ENCODE measurements at places on chromosomes 5 and 9. TPM values are rescaled to one million over a fixed set of nuclear protein-coding genes. Genes with fewer than 3 reads are reported as not detected.

Gene ELAVL2
- total RNA-seq = 1.1 TPM

Gene GAPVD1
- 56.1 TPM for total RNA-seq

Gene IL33
- total RNA-seq = not detected

GRCh38 chr9:79007701-79008483 is 563.9 kb upstream of the TLE4 start:
- DNase-seq = no peak

GRCh38 chr5:94998670-94999069 is 286.2 kb downstream of the MCTP1 start:
- DNase-seq = no peak

Gene TRAF1
- total RNA-seq = 7.1 TPM

Gene MCTP1
- 0.50 TPM for total RNA-seq

- DNase-seq = no peak
Observed at GRCh38 chr9:103025796-103026195, 30.7 kb downstream of the CYLC2 start.

Gene PAEP
- total RNA-seq = not detected

DNA sequence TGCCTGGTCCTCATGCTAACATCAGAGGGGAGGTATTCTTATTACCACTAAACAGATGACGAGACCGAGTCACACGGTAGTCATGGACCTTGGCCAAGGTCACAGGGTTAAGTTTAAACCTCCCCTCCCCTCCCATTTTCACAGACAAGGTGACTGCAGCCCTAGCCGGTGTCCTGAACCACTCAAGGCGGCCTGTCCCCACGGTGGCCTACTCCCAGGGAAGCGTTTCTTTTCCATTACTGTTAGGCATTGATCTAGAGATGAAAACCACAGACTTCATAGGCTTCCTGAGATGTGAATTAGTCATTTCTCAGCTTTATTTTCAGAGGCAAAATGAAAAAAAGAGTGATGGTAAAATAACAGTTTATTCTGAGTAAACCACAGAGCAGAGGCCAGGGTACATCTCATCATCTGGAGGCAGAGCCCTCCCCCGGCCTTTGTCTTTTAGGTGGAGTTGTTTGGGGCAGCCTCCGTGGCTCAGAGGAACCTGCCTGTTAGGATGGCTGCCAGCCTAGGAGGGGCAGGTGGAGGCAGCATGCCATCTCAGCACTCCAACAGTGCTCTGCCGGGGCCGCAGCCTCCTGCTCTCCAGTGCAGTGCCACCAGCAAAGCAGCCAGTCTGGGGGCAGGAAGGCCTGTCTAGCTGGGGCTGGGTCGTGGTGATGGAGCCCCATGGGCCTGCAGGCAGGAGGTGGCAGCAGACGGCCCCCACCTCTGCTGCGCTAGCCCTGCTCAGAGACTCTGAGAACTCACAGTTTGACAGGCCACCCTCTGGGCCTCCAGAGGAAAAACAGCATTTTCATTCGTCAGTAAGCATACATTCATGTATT is 71.2 kb downstream of the RAPGEF1 start:
- DNase-seq = no peak

- no peak for DNase-seq
Observed at GRCh38 chr9:117952581-117952980, 248.4 kb downstream of the TLR4 start.

Data from osteocyte (in vitro differentiated cells).